ENCODE measurements at places on chromosomes 3 and 15.
A peak's percentile ranks its signal among the peaks of the same experiment; 100 is the strongest.

DNA sequence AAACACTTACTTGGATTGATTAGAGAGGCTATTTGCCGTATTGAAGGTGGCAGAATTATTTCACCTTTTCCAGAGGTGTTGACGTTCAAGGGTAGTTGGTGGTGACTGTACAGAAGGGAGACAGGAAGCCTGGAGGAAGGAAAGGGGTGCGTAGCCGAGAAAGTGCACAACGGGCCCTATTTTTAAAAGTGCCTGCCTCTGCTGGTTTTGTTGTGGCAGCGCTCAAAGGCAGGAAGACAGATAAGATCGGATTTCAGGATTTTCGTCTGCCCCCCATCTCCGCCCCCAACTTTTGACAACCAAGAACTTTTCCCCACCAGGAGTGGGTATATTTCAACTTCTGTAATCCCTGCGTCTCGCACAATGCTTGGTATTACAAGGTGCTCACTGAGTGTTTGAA is 38.5 kb downstream of the SMAD3 start:
- no peak for ATAC-seq

DNA sequence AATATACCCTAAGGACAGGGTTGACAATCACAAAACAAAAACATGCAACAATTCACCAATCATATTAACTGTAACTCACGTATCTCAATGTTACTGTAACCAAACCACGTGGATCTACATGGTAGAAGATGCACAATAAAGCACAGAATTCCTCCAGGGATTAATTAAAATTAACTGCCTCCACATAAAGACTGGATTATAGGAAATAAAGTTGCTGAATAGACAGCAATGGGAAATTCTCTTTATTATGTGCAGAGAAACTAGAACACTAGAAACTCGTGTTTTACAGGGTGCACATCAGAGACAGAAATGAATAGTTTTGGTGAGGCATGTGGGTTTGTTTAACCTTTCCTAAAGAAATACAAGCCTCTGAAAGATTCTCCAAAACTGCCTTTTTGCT is 696.3 kb downstream of the EPHA3 start:
- no peak for ATAC-seq

DNA sequence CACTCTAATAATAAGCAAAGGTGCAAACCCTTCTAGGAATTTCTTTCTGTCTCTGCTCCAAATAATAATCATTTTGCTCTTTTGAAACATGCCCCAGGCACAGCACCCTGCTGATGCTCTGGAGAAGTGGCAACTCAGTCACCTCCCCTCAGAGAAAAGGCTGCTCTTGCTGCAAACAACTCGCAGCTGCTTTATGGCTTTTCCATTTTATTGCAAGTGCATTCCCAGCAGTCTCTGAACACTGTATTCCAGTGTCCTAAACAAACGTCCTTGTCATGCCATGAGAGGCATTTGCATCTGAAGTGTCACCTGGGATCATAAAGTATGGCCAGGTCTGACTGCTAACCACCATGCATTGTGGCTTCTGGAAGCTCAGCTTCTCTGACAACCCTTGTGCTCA is 358.1 kb upstream of the TRIM42 start:
- peak; percentile 7 for ATAC-seq

GRCh38 chr15:69421498-69421897 is 7.3 kb downstream of the KIF23 start:
- no peak for ATAC-seq

GRCh38 chr15:25375557-25375956 is 63.3 kb downstream of the UBE3A start:
- ATAC-seq = no peak

DNA sequence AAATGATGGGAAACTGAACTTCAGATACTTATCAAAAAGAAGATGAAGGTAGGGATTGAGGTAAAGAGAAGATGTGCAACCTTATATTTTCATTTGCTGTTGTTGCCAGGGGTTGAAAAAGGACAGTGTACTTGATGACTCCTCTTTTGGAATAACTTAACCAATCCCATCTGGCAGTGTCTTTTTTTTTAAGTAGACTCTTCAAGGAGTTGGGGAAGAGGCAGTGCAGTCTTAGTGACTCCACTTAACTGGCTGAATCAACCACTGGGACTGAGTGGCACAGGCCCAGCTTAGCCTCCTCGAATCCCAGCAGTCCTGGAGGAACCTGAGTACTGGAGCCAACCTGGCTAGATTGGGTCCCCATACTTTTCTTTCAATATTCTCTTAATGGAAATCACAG is 27.3 kb upstream of the FILIP1L start:
- ATAC-seq = no peak

GRCh38 chr3:154105218-154105975 is 15.8 kb upstream of the ARHGEF26 start:
- ATAC-seq = no peak

GRCh38 chr3:161142486-161142885 is 37.3 kb upstream of the B3GALNT1 start:
- no peak for ATAC-seq

- ATAC-seq = no peak
Measured at GRCh38 chr3:103787879-103788278, 1353.1 kb downstream of the ZPLD1 start.

DNA sequence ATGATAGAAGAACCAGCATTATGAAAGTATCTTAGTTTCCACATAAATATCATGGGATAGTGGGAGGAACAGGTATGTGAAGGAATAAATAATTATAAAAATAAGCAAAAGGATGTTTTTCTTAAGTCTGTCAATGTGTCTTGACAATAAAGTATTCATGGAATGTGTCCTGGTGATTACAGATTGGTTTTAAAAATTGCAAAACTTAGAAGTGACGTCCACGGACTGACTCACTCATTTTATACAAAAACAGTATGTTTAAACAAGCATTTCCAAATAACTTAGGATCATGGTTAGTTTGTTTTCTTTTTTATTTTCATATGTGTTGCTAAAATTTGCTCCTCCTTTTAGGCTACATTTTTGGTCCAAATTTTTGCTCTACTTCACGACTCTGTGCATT is 687.0 kb upstream of the NECTIN3 start:
- no peak for ATAC-seq

- no peak for ATAC-seq
Measured at GRCh38 chr3:37562876-37563275, 298.8 kb upstream of the CTDSPL start.

DNA sequence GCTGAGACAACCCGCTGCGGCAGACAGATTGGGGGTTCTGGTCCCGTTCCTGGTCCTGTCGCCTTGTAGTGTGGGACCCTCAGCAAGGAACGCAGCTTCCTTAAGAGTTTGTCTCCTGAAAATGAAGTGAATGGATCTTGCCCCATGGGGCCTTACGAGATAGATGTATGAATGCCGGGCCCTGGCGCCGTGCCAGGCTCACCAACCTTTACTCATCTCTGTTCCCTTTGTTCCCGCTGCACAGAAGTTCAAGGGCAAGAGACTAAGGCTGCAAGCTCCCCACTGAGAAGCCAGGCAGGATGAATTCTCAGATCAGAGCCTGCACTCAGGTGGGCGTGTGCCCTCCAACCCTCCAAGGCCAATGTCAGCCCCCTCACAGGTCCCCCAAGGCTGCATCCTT is 162.7 kb upstream of the IQSEC1 start:
- ATAC-seq = no peak

DNA sequence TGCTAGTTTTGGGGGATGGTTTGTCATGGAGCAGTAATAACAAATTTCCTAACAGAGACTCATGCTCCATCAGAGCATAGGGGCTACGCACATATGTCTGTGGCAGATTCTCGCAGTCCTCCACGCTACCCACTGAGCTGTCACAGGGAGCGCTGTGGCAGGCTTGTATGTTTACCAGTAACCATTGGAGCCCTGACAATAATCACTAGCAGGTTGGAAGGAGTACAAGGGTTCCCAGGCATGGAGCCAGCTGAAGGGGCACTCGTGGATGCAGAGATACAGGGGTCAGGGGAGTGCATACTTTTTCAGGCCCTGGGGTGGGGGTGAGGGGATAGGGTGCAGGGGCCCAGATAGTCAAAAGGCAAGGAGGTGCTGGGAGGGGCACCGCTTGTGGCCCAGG is 7.9 kb upstream of the GP9 start:
- ATAC-seq = no peak

DNA sequence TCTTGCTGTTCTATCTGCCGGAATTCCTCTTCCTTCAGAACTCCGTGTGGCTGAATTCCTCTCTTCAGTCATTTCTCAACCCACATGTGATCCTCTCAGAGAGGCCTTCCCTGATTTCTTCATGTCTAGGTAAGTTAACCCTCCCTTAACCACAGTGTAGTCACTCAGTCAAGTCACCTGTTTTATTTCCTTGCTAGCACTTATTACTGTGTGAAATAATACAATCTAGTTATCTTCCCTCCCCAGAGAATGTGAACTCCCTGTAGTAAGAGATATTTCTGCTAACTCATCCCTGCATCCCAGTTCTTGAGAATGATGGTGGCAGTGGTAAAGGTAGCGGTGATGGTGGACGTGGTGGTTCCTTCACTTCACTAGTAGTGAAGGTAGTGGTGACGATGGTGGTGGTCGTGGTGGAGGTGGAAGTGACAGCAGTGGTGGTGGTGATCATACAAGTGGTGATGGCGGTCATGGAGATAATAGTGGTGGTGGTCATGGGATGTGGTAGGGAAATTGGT is 33.3 kb downstream of the COL6A5 start:
- no peak for ATAC-seq

GRCh38 chr3:66200147-66200546 is 20.7 kb upstream of the SLC25A26 start:
- no peak for ATAC-seq

GRCh38 chr3:65811892-65812291 is 226.8 kb downstream of the MAGI1 start:
- no peak for ATAC-seq

- ATAC-seq = no peak
Measured at GRCh38 chr3:25768851-25769250, 14.4 kb downstream of the NGLY1 start.

- ATAC-seq = no peak
Measured at GRCh38 chr3:29454161-29454611, 173.3 kb downstream of the RBMS3 start.

DNA sequence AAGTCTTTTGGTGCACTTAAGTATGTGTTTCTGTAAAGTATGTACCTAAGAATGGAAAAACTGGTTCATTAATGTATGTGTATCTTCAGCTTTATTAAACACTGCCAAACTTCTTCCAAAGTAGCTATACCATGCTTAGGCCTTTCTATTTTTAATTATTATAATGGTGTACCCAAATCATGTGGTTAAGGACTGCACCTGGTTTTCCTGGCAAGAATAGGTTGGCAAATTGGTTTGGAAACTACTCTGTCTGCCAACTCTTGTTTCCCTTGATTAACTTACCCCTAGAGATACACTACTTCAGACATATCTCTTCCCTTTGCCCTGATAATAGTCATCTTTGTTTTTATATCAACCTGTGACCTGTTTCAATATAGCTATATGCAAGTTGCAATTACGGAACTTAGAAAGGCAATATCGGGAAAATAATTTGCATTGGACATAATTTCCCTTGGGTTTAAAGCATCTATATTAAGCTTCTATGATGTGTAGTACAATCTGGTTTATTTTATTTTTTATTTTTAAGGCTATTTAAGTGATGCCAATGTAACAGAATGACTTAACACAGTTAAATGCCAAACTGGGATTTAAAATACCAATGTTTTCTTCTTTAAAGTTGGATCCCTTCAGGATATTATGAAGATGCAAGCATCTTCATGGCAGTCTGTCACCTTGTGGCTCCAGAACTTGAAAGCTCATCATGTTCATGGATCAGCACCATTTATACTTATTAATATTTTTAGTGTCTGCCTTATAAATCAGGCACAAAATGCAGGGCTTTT is 40.6 kb upstream of the TMEM108 start:
- no peak for ATAC-seq

DNA sequence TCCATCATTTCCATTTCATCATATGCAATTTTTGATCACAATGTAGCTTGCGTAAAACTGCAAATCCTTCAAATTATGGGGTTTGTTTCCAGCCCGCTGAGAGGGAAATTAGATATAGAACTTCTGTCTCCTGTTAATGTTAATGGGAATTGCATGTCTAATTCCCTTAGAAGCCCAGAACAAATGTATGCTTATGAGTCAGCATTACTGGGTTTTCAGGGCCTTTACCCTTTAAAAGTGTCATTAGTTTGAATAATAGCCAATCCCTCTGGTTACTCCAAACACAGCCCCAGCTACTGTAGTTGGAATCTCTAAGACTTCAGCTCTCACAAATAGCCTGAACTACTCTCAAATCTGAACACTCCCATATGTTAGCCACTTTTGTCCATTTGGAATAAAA is 439.4 kb downstream of the C3orf38 start:
- ATAC-seq = peak; percentile 99

- peak; percentile 50 for ATAC-seq
Measured at GRCh38 chr3:171187706-171188290, 161.3 kb upstream of the SLC2A2 start.

- no peak for ATAC-seq
Measured at GRCh38 chr3:112822064-112823055, 24.3 kb downstream of the CD200R1L start.

- ATAC-seq = no peak
Measured at GRCh38 chr3:109831403-109831802, 494.1 kb upstream of the DPPA4 start.

DNA sequence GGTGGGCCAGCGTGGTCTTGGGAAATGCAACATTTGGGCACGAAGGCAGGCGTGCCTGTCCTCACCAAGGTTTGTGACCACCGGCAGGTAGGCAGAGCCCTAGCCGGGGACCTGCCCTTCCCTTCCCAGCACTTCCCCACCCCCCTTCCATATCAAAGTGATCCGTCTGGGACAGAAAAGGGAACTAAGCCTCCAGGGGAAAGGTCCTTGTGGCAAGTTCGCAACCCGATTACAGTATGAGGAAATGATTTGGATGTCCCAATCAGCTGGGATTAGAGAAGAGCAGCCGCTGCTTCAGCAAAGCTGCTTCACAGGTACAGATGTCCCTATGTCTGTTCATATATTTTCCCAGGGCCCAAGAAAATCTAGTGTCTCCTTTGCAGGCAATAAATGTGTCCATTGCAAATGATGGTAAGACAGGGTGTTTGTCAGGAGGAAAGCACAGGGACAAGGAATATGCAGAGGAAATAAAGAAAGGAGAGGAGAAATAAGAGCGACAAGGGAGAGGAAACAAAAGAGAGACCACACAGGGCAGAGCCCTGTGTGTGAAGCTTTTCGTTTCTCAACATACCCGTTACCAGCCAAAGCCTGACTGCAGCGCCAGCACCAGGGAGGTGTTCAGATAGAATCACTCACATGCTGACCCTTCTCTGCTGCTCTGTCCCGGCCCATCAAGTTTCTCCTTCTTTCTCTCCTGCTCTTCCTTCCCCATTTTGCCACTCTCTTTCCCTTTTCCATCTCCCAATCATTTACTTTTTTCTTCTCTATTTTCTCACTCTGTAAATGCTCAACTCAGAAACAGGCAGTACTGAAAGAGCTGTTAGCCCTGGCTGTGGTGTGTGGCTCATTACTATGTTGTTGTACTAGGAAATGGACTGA is 17.4 kb upstream of the SECISBP2L start:
- ATAC-seq = no peak
